Liver (tissue), 10 donors: ENCODE measurements at places on chromosomes 16 and 17.

GRCh38 chr17:732902-733720, 715 bp downstream of the TLCD3A start:
- no peak for DNase-seq

DNA sequence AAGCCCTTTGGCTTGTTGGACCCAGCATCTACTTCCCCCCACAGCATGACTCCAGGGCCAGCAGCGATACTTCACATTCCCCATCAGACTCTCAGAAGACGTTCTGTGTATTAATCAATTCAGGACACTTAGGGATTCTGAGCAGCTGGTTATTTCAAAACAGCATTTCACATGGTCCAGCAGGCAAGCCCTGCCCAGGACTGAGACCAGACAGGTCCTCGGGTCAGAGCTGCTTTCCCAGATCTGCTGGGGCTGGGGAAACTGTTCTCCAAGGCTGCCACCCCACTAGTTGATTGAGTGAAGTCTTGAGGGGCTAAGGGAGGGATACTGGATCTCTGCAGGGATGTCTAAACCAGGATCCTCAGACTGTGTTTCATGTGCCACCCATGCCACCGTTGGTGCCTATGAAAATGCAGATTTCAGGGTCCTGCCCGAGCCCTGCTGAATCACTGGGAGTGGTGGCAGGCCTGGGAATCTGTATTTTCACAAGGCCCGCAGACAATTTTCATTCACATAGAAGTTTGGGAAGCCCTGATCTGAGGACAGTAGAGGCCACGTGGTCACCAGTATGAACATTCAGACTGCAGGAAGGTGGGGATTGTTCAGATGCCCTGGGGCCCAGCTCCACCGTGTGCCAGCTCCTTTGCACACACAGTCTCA, 40.6 kb upstream of the CDH5 start:
- no peak for DNase-seq

GRCh38 chr16:79434092-79434491, 166.4 kb downstream of the MAF start:
- no peak for DNase-seq

DNA sequence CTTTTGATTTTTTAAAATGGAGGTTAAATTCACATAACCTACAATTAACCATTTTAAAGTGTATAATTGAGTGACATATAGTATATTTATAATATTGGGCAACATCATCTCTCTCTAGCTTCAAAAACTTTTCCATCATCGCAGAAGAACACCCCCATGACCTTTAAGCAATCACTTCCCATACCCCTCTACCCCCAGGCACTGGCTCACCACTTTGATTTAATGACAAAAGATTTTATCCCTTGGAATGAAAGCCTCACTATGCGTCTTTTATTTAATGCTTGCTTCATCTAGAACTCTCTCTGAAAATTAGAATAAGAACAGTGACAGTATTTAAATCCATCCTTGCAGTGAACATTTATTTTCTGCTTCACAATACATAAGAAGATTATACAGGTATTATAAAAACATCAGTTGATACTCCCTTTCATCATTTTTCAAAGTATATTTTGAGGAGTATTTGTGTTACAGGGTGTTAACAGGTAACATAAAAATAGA, 3.2 kb upstream of the KRTAP1-3 start:
- DNase-seq: no peak

DNA sequence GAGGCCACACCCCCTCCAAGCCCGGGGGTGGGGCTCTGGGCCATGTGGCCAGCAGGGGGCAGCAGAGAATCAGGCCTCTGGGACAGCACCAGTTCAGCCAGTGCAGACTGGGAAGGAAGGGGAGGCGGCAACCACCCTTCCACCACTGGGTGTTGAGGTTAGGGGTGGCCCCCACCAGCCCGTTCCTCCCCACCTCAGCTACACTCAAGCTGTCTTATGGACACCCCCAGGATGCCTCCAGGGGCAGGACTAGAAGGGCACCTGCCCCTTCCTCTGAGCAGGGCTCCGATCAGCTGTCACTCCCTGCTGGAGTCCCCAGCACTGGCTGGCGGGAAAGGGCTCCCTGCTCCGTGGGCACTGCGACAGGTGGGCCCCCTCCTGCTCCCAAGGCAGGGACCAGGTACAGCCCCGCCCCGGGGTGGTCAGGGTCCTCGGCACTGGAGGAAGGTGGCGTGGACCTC, 21.8 kb downstream of the KATNB1 start:
- DNase-seq: peak; percentile 96
